ENCODE measurements at places on chromosomes 13 and 19.

- no peak for DNase-seq
These were observed 91.8 kb downstream of the UBL3 start for GRCh38 chr13:29758531-29759114.

GRCh38 chr19:34644991-34645461 is 31.9 kb downstream of the SCGB2B2 start:
- no peak for DNase-seq

DNA sequence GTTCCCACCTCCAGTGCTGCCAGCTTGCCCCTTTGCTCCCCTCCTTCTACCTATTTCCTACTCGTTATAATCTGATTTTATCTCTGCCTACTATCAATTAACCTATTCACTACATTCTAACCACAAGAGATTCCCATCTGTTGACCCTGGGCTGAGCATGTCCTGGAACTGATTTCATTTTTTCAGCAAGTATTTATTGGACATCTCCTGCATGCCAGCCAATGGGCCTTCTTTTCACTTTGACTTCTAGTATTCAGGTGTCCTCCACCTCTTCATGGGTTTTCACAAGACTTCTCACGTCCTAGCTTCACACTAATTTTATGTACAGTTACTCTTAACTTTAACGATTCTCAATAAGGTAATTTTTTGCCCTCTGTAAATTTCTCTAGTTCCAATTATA is 282.7 kb upstream of the KLHL1 start:
- DNase-seq, result no peak

DNA sequence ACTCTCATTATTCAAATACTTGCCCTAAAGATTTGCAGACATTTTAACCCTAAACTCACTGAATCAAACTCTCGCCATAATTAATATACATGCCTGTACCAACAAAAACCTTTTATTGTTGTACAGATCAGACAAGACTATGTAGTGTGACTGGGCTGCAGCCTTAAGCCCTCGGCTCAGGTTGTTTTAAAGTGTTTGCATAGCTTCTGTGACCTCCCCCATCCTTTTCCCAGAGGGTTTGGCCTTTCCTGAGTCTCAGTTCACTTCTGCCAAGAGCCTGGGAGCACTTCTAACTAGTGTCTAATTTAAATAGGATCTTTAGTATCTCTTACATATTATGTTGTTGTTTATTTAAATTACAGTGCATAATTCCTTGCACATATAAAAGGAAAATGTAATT is 158.2 kb downstream of the HS6ST3 start:
- no peak for DNase-seq

DNA sequence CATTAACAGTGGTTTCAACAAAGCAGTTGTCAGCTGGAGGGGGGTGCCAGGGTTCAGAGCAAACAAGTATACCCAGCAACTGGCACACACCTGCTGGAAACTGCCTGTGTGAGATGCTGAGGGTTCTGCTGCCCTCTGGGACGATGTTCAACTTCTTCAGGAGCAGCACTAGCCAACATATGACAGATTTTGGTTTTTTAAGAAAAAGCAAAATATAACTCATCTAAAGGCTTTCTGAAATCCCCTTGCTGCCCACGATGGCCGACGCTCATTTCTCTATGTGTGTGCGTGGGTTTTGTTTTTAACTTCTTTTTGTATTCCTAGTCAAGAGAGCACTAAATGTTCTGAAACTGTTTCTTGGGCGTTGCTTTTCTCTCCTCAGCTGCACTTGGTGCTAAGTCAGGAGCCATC is 79.9 kb downstream of the MRPL57 start:
- DNase-seq, result no peak

DNA sequence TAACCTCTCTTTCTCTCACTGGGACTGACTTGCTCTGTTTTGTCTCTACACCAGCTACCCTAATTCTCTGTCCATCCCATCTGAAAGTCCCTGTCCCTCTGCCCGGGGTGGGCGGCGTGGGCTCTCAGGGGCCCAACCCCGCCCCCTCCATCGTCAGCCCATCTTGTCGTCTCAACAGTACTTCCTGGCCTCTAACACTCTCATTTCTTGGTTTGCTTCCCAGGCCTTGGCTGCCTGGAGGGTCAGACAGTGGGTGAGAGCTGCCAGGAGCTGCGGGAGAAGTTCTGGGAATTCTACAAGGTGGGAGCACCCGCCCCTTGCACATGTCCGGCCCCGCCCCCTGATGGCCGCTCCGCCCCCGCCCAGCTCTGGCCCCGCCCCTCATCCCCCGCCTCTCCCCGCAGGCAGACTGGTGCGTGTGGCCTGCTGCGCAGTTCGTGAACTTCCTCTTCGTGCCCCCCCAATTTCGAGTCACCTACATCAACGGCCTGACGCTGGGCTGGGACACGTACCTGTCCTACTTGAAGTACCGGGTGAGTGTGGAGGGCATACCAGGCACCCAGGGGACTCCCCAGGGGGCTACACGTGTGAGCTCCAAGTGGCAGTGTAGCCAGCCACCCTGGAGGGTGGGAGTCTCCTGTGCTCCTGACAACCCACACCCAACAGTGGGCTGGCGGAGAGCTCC is 1.7 kb downstream of the MPV17L2 start:
- no peak for DNase-seq

GRCh38 chr13:29922281-29922821 is 71.9 kb upstream of the UBL3 start:
- no peak for DNase-seq

DNA sequence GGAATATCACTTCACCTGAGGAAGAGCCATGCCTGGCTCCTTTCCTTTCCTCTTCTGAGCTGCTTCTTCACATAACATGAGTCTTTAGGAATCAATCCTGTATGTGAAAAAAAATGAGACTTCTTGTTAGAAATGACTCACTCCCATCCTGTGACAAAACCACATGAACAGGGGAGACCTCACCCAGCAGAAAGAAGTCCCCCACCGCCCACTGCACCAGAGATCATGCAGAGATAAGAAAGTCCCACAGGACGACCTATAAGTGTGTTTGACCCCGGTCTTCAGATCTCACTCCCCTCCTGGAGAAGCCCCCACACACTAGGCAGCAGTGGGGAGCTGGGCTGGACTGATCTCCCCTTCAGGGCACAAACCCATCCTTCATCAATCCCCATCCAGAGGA is 7.8 kb downstream of the ZNF600 start:
- DNase-seq, result no peak

DNA sequence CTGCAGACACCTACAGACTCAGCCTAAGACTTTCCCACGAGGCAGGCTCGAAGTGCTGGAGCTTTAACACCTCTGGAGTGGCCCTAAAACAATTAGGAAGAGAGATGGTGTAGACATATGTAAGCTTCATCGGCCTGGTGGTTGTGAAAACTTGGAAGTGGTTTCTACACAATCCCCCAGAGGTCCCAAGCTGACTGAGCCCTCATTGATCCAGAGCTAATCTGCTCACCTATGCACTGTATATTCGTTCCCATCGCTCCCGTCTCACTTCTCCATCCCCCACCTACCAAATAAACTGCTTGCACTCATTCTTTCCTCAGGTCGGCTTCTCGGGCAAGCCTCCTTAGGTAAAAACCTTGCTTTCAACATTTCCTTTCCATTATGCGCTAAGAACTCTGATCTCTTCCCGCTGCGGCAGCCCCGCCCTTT is 767 bp upstream of the ZNF793 start:
- no peak for DNase-seq

- no peak for DNase-seq
These were observed 484.7 kb downstream of the IRS2 start for GRCh38 chr13:109301726-109302125.

GRCh38 chr13:37601648-37602440 is 3.3 kb upstream of the POSTN start:
- DNase-seq, result no peak

- DNase-seq, result no peak
These were observed 187.0 kb downstream of the MYO16 start for GRCh38 chr13:108816375-108816774.

DNA sequence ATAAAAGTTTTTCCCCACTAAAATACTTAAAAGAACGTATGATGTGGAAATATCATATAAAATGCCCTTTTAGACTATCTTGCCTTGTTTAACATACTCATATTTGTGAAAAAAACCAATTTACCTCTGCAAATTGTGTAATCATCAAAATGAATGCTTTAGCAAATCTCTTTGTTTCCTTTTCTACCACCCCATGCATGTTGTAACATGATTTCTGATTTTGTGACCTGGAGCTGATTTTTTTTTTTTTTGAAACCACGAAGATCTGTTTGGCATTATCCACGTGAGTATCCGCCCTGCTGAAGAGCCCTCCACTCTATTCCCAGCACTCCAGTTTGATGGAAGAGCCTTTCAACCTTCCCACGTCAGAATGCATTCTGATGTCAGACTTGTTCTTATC is 245.8 kb upstream of the NBEA start:
- DNase-seq, result no peak

DNA sequence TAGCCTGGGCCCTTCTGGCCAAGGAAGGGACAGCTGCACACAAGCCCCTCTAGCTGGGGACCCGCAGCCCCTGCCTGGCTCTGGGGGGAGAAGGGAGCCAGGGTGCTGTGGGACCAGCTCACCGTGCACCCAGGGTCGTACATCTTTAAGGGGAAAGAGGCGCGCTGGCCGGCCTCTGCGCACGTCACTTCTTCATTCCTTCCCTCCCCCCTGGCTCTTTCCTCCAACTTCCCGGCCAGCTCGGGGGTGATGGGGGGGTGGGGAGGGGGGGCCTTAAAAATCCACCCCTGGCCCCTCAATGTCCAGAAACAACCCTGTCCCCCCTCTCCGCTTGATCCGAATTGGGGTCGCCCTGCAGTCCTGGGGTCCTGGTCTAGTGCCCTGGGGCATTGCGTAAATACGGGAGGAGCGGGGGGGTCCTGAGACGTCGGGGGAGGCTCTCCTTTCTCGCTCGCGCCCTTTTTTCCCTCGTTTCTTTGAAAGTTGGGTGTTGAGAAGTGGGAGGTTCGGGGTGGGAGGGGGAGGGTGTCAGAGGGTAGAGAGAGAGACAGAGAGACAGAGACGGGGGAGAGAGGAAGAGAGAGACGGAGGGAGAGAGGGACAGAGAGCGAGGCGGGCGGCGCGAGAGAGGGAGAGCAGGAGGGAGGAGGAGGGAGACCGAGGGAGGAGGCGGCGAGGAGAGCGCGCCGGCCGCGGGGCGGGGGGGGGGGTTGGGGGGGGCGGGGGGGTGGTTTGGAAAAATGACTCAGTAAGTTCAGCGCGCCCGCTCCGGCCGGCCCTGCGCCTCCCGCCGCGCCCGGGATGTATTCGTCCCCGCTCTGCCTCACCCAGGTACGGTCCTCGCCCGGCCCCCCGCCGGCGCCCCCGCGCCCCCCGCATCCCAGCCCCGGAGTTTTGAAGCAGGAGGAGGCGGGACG is at the start of gene NFIC:
Gene NFIC (plus strand): TSS at position 748 of the 917 bp plus-strand sequence. CDS start 54 bp downstream, at position 802.
- DNase-seq, result no peak

DNA sequence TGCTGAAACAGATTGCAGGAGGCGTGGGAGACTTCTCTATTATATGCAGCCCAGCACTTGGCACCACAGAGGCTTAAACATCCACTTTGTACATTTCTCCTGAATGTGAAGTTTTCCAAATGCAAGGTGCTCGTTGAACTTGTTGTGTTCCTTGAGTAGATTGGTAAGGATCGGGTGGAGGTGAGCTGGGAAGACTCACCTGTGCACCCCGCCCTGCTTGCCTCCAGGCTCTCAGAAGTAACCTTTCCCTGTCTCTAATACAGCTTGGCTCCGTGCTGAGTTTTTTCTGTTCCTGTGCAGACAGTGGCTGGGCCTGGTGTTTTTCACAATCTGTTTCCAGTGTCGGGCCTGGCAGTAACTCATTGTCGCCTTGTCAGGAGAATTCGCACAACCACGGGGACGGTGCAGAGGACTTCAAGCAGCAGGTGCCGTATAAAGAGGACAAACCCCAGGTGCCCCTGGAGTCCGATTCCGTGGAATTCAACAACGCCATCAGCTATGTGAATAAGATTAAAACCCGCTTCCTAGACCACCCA is 12.3 kb downstream of the SIN3B start:
- DNase-seq, result no peak

GRCh38 chr13:32255724-32256109 is 59.4 kb downstream of the ZAR1L start:
- DNase-seq, result no peak

DNA sequence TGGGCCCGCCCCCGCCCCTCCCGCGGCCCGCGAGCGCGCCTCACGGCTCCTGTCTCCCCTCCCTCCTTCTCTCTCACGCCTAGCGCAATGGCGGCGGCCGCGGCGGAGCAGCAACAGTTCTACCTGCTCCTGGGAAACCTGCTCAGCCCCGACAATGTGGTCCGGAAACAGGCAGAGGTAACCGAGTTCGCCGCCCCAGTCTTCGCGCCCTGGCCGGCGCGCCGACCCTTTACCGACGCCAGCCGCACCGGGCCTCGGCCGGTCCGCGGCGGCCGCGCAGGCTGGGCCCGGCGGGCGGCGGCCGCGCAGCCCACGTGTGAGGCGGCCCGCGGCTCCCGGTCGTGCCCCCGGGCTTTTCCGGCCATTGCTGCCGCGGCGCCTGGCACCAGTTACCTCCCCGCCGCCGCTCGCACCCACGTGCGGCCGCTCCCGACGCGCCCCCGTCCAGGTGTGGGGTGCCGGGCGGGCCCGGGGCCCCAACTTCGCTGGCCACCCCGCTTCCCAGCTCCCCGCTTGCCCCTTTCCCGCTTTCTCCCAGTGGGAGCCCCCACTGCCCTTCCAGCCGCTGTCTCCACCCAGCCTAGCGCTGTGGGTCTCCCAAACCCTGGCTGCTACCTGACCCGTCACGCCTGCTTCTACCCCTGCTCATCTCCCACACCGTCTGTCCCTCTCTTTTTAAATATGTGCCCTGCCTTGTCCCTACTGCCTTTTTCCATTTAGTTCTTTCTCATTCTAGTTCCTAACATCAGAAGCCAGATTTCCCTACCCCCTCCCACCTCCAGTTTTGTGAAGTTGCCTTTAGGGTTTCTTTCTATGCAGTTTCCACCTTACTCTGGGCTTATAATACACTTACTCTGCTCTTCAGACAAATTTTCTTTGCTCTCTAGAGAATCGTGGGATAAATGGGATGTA is 23.4 kb downstream of the IPO5 start:
- DNase-seq, result no peak

DNA sequence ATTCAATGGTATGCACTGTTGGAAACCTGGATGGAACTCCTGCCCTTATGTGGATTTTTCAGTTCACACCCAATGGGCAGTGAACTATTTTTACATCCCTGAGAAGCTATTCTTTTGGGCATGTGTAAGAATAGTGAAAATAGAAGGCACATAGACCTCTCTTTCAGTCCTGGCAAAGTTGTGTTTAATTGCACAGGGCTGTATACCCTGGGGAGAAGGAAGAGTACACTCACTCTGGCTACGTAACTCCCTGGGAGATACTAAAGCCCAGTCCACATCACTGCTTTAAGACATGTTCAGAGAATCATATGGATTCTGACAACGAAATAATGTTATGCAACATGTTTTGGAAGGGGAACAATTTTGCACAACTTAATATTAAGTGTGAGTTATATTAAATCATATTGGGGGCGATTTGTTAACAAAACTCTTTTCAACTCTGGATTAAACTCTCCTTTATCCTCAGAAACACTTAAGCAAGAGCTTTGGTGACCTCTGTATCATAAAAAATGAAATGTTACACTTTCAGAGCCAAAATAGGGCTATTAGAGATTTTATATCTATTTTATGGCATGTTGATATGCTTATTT is 166.1 kb downstream of the DCT start:
- DNase-seq, result no peak

- DNase-seq, result no peak
These were observed 2.6 kb upstream of the SLC10A2 start for GRCh38 chr13:103068836-103069235.

GRCh38 chr13:26469602-26470001 is 87.9 kb upstream of the WASF3 start:
- DNase-seq, result peak; percentile 64
